Activated T-helper 1 cell treated with anti-CD3 and anti-CD28 coated beads, Interleukin-12 subunit alpha, Interleukin-12 subunit beta, Interleukin-2, Interleukin-4 antibody, amounts not matched to agents 30 ng/mL and 10 ng/mL and 1 ng/mL, durations not matched to agents 14 hours and 24 hours and 36 hours (primary cell): ENCODE measurements at places on chromosomes 7 and 10. TPM values are rescaled to one million over a fixed set of nuclear protein-coding genes. Genes with fewer than 3 reads are reported as not detected.

Gene SFTPD
- total RNA-seq = not detected in 2 replicates

DNA sequence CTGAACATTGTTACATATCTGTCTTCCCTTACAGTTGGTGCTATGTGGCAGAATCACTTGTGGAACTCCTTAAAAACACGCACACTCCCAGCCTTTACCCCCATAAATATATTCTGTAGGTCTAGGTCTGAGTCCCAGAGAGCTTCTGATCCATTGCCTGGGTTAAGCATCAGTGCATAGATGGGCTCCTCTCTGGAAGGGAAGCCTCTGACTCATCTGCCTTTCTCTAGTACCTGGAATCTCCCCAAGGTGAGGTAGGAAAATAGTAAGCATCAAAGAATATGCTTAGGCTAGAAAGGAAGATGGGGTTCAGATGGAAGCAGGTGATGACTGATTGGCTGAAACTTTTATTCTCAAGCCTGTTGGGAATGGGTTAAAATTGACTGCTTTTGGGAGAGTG lies 26.1 kb downstream of the PROSER2 start:
- H3K36me3 ChIP-seq = no peaks in the 10 kb centered on the region
- no peak overlapping the region for H3K4me3 ChIP-seq
- DNase-seq = no peak
- H3K4me1 ChIP-seq = peaks cover 4% of the 10 kb centered on the region
- H3K27me3 ChIP-seq = peaks cover 28% of the 10 kb centered on the region

DNA sequence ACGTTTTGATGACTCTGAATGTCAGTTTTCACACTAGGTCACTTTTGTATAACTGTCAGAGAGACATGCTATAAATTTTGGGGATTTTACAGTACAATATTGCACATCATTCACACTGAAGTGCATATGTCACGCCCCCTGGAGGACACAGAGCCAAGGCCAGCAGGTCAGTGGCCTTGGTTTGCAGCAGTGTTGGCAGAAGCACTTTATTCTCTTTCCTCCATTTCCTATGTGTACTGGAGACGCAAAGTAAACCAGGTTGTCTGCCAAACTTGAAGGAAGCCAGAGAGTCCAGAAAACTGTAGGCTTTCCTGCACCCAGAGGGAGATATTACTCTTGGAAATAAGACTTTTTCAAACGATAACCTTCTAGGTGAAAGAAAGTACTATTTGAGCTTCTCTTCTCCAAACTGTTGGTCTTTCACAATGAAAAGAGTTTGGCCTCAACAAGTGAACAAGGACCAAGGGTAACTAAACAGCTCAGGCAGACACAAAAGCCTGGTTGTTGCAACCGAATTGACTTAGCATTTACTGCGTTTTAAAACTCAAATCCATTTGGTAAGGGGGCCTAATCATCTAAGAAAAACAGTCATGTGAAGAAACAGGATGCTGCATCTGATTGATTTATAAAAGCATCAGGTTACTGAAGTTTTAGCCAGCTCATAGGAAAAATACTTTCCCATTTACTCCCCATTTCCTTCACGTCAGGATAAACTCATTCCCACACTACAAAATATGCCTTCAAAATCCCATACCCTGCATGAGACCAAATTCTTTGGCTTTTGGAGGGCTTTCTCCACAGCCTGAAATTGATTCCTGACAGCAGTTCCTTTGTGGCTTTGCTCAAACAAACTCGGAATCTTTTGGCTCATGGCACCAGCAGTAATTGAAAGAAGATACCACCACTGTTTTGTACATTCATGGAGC lies 83.0 kb upstream of the SEC61G start:
- H3K27ac ChIP-seq = no peak overlapping the region
- no peaks in the 10 kb centered on the region for H3K4me1 ChIP-seq
- peaks cover 5% of the 10 kb centered on the region for H3K27me3 ChIP-seq
- DNase-seq = no peak

DNA sequence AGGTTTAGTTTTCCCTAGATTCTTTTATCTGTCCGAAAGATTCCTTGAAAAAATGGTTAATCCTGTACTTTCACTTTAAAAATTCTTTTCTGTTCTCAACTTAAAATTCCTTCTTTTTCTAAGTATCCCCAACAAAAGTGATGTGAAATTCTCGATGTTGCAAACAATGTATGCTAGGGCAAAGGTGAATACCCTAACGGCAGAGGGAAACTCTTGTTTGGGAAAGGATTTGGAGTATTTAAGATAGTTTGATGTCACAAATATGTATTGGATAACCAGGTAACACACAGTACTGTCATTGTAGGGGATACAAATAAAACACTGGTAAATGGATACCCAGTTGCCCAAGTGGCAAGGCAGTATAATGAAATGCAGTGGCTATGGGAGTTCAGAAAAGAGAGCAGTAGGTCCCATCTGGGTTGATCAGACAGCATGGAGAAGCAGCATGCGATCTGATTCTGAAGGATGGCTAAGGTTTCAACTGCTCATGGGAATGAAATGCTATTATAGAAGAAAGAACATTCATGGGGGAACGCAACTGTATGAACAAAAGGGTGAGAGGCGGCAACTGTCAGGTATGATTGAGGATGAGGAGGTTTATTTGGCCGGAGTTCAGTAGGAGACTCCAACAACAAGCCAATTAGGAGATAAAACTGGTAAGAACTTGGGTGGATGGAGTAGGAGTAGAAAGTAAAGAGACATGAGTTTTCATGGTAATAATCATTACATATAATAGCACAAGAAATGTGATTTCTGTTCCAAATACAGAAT lies 3.2 kb upstream of the EPC1 start:
- peaks cover 13% of the 10 kb centered on the region for H3K36me3 ChIP-seq
- H3K4me1 ChIP-seq = peaks cover 72% of the 10 kb centered on the region
- no peak overlapping the region for H3K4me3 ChIP-seq
- H3K27ac ChIP-seq = no peak overlapping the region
- no peak for DNase-seq

DNA sequence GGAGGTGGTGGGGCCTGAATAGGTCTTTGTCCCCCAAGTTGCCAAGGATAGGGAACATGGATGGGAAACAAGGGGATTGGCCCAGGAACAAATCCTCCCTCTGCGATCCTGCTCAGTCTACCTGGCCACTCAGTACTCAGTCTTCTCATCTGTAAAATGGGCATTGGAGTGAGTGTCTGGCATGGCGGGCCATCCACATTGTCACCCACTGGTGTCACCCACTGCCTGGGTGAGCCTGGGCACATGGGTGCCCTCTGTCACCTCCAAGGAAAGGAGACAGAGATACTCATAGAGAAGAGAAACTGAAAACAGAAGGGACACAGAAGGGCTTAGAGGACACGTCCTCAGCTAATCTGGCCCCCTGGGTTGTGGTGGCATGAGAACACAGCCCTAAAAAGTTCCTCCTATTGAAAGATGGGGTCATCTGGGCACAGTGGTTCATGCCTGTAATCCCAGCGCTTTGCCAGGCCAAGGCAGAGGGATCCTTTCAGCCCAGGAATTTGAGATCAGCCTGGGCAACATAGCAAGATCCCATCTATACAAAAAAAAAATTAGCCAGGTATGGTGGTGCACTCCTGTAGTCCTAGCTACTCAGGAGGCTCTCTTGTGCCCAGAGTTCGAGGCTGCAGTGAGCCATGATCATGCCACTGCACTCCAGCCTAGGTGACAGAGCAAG lies 12.5 kb upstream of the TNRC18 start:
- no peaks in the 10 kb centered on the region for H3K36me3 ChIP-seq

DNA sequence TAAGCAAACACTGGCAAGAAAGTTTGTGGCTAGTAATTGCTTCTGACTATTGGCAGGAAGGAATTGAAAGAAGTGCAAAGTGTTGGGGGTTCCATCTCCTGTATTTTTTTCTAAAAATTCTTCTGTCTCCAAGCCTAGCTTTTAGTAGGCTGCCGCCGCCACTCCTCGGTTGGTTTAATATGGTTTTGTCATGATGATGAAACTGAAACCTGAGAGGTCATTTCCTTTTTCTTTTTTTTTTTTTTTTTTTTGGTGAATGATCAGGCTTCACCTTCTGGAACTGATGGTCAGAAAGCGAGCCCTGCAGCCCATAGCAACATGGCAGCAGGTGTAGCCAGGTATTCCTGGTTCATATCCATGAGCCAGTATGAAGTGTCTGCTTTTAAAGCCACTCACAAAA lies 75.3 kb upstream of the AGBL3 start:
- no peak for DNase-seq
- H3K27me3 ChIP-seq = no peaks in the 10 kb centered on the region
- peaks cover 1% of the 10 kb centered on the region for H3K36me3 ChIP-seq
- H3K27ac ChIP-seq = no peak overlapping the region
- peaks cover 12% of the 10 kb centered on the region for H3K4me1 ChIP-seq

DNA sequence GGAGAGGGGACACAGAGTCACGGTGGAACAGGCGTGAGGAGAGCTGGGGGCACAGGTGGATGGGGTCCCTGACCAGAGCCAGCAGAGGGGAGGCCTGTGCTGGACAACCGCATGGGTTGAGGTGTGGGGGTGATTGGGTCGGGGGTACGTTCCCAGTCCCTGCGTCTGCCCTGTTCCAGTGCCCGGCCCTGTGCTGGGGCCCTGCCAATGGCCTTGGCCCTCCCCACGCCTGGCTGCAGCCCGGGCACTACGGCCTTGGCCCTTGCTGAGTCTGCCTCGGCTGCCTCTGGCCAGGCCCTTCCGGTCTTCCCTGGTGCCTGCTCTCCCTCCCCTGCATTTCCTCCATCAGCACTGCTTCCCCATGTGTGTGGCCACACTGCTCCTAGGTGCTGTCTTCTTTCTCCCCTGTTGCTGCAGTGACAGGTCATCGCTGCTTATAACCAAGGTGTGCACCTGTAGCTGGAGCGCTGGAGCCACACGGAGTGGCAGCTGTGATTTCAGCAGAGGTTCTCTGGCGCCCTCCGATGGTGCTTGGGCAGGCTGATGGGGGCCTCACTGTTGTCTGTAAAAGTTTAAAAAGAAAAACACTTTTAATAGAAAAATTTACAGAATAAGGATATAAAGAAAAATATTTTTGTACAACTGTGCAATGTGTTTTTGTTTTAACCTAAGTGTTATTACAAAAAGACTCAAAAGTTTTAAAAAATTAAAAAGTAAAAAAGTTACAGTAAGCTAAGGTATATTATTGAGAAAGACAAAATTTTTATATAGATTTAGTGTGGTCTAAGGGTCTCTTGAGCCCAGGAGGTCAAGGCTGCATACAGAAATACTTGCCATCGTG lies 45.2 kb upstream of the BHLHA15 start:
- H3K36me3 ChIP-seq = no peaks in the 10 kb centered on the region
- H3K27ac ChIP-seq = no peak overlapping the region
- no peaks in the 10 kb centered on the region for H3K4me1 ChIP-seq
- H3K4me3 ChIP-seq = no peak overlapping the region
- no peaks in the 10 kb centered on the region for H3K27me3 ChIP-seq

DNA sequence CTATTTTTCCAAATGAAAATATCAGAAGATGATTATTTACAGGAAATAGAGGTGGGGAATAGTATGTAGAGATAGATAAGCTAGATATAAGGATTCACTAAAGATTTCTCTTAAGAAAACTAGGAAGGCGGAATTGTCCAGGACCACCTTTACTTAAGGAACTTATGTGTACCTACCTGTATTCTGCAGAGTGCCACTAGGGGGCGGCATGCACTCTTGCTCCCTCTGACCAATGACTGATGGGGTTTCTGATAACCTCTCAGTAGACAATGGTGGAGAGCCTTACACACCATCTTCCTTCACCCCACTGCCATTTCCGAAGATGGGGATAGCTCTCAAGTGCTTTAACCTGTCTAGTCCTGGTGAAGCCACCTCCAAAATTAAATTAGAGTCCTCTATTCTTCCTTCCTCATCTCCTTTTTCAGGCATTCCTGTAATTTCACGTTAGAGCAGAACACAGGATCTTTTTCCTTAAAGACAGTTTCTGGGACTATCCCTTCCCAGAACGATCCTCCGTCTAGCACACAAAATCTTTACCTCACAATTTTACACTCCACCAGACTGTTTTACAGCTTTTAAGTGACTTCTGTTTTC lies 453.1 kb downstream of the SORCS1 start:
- H3K36me3 ChIP-seq = no peaks in the 10 kb centered on the region
- no peaks in the 10 kb centered on the region for H3K27me3 ChIP-seq
- H3K4me3 ChIP-seq = no peak overlapping the region
- H3K4me1 ChIP-seq = no peaks in the 10 kb centered on the region
- no peak overlapping the region for H3K27ac ChIP-seq
- DNase-seq = peak; percentile 9

Gene NODAL
- not detected in 2 replicates for total RNA-seq

- no peak overlapping the region for H3K4me3 ChIP-seq
- H3K27ac ChIP-seq = no peak overlapping the region
- DNase-seq = no peak
- H3K4me1 ChIP-seq = peaks cover 38% of the 10 kb centered on the region
- no peaks in the 10 kb centered on the region for H3K27me3 ChIP-seq
These were observed 29.9 kb upstream of the DLD start for GRCh38 chr7:107860981-107861652.

Gene NUP42
- total RNA-seq = 52.7 and 55.2 TPM in 2 replicates

GRCh38 chr10:31064348-31064747 lies 32.7 kb upstream of the ZNF438 start:
- H3K4me3 ChIP-seq = no peak overlapping the region
- H3K36me3 ChIP-seq = peaks cover 2% of the 10 kb centered on the region
- H3K27ac ChIP-seq = no peak overlapping the region
- H3K27me3 ChIP-seq = peaks cover 18% of the 10 kb centered on the region
- DNase-seq = no peak

Gene ADRB1
- not detected in 2 replicates for total RNA-seq

DNA sequence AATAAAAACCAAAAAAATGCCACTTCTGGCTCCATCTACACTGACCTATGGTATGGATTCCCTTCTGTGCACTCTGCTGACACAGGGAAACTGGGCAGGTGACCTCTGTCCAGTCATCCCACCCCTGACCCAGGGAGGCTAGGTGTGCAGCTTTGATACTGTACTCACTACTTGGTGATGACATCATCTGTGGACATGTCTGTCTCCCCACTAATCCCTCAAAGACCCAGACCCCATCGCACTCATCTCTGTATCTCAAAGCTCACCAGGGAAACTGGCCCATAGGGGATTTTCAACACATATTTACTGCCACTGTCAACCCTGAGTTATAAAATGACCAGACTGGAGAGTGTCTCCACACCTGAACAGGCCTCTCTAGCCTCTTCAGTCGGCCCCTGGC lies 10.6 kb downstream of the SGMS1 start:
- H3K36me3 ChIP-seq = no peaks in the 10 kb centered on the region
- DNase-seq = no peak
- no peak overlapping the region for H3K27ac ChIP-seq
- no peak overlapping the region for H3K4me3 ChIP-seq

Gene AS3MT
- 0.12 and 0.47 TPM in 2 replicates for total RNA-seq

- no peak for DNase-seq
- H3K36me3 ChIP-seq = no peaks in the 10 kb centered on the region
These were observed 232.0 kb upstream of the CELF2 start for GRCh38 chr10:10785627-10786026.

Gene SPDYE6
- not detected in 2 replicates for total RNA-seq

GRCh38 chr10:28533186-28533564 lies 257 bp downstream of the WAC start:
- H3K4me1 ChIP-seq = peaks cover 58% of the 10 kb centered on the region
- H3K4me3 ChIP-seq = peak overlapping the region; percentile 97
- peak overlapping the region; percentile 100 for H3K27ac ChIP-seq
- peaks cover 46% of the 10 kb centered on the region for H3K36me3 ChIP-seq
- no peak for DNase-seq
- no peaks in the 10 kb centered on the region for H3K27me3 ChIP-seq

GRCh38 chr10:78332657-78333056 lies 299.0 kb downstream of the RPS24 start:
- no peak for DNase-seq
- H3K36me3 ChIP-seq = peaks cover 2% of the 10 kb centered on the region
- H3K4me3 ChIP-seq = no peak overlapping the region
- H3K27me3 ChIP-seq = no peaks in the 10 kb centered on the region
- H3K27ac ChIP-seq = no peak overlapping the region

Gene CLDN3
- not detected in 2 replicates for total RNA-seq

Gene C10orf67
- total RNA-seq = 0.18 TPM in 1 of 2 replicates, not detected in the other
